GM13977 (cell line): ENCODE measurements at places on chromosomes 4 and X.

DNA sequence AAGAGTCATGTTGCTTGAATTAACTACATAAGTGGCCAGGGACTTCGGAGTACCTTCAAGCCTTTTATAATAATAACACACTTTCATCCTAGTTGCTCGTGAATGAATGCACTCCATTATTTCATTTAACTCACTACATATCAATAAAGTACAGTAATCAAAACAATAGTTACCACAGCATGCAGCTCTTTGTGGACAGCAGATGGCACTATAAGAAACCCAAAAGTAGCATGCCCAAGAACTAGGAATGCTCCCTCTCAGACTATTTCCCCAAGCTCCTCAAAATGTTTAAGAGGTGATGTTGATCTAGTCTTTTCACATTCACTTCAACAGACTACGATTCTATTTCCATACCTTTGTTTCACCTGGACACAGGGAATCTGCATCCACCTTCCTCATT is 500.8 kb upstream of the DIAPH2 start:
- DNase-seq: no peak

DNA sequence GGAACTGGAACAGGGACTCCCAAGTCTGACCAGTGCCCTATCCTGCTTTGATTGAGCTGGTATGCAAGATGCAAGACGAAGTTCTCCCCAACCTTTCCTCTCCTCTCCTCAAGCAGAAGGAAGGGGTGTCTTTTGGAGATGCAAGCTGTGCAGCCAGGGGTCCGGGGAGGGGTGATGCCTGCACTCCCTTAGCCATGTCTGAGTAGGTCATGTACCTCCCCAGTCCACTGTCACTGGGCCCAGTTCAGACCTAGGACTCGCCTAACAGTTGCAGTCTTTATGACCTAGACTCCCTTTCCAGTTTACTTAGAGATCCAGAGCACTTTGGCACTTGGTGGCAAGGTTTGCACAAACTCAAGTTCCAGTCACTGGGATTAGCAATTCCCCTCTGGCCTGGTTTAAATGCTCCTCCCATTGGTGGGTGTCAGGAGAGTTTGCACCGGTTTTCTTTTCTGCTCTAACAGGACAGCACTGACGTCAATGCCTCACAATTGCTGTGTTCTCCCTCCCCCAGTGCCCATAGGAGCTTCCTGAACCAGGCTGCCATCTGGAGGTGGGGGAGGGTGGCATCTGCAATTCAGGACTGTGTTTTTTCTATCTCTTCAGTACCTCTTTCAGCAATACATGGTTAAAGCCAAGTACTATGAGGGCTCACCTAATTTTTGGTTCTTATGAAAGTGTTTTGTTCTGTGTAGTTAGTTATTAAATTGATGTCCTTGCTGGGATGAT is 782.2 kb downstream of the ARAP2 start:
- DNase-seq: no peak

- no peak for DNase-seq
Measured at GRCh38 chr4:74733756-74734155, 60.6 kb downstream of the BTC start.

DNA sequence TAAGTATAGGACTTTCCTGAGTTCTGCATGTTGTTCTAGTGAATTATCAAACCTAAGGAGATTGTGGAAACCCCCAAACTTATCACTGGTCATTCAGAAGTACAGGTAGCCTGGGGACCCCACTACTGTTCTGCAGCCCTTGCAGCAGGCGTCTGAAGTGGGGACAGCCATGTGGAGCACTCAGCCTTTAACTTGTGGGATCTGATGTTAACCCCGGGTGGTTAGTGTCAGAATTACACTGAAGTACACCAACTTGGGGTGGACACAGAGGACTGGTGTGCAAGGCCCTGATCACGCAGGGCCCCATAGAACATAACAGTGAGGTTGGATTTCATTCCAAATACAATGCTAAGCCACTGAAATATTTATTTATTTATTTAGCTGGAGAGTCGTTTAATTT is 103.7 kb downstream of the SCD5 start:
- DNase-seq: no peak

- DNase-seq: no peak
Measured at GRCh38 chr4:36288731-36289426, 7.5 kb downstream of the DTHD1 start.

DNA sequence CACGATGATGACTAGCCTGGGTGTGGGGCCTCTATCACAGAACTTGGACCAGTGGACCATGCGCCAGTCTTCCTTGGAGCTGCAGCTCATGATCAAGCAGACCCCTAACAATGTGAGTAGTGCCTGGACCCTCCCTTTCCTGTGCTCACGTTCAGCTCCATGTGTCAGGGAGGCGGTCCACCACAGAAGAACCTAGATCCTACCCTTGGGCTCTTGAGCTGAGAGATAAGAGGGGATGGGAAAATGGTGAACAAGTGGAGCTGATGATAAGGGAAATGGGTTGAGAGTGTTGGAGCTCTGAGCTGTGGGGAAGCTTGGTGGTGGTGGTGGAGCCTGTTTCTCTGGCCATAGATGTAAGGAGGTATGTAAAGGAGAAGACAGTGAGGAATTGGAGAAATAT is 13.1 kb downstream of the MED12 start:
- DNase-seq: no peak

- no peak for DNase-seq
Measured at GRCh38 chr4:169103966-169104412, 93.9 kb upstream of the CBR4 start.

DNA sequence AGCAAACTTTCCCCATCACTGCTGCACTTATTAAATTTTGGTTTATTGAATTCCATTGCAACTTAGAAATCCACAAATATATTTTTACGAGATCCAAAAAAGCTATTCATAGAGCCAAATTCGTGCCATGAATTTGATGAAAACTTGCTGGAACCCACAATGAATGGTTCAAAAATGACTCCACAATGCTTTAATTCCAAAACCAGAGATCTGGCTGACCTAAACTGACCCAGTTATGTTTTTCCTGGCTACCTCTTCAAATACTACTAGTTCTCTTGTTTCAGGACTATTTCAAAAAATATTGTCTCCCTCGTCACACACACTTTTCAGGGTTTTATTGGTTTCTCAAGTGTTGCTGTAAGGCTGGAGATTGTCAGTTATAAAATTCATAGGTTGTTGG is 474.8 kb downstream of the PDGFC start:
- no peak for DNase-seq

GRCh38 chr4:153521999-153522801 is 56.0 kb downstream of the TMEM131L start:
- DNase-seq: no peak

DNA sequence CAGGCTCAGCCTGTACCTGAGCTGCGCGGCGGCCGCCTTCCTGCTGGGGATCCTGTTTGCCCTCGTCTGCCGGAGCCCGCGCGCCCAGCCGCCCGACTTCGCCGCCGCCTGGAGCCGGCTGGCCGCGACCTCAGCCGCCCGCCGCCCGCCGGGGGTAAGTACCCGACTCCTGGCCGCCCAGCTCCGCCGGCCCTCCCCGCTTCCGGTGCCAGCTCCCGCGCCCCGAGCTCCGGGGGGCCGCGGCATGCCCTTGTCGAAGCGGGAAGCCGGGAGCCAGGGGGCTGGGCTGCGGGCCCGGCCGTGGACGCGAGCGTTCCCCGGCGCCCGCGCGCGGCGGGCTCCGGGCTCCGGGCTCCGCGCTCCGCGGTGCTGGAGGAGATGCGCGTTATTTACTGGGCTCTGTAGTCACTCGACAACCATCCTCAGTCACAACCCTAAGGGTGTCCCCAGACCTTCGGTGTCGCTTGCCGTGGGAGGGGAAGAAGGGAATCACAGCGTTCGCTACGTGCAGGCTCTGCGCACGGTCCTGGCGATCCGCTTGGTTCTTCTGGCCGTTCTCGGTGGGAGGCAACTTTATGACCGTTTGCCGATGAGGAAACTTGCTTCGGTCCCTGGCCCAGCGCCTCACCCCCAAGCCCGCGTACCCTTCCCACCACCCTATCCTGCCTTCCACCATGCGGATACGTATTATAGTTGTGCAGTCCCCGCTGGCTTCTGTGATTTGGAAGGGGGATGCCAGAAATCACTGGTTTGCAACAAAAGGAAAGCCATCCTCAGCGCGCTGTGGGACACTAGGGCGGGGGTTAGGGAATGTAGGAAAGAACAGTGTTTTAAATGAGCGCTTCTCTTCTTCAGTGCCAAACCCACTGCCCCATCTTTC is 944 bp downstream of the SNX25 start:
- DNase-seq: no peak

- DNase-seq: no peak
Measured at GRCh38 chrX:77017093-77017492, 430.1 kb upstream of the FGF16 start.

DNA sequence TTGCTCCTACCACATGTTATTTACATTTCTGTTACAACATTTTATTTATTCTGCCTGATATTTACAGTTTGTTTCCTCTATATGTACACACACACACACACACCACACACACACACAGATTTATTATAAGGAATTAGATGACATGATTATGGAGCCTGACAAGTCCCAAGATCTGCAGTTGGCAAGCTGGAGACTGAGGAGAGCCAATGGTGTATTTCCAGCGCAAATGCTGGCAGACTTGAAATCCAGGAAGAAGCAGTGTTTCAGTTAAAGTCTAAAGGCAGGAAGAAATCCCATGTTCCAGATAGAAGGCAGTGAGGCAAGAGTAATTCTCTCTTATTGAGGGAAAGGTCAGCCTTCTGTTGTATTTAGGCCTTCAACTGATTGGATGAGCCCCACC is 1.8 kb upstream of the KLHL4 start:
- no peak for DNase-seq

- no peak for DNase-seq
Measured at GRCh38 chrX:57211906-57212305, 74.6 kb upstream of the FAAH2 start.

GRCh38 chr4:78735697-78736096 is 40.5 kb upstream of the BMP2K start:
- peak; percentile 23 for DNase-seq

GRCh38 chrX:54540289-54540688 is 10.3 kb downstream of the GNL3L start:
- DNase-seq: no peak

GRCh38 chr4:5693871-5694270 is 14.5 kb downstream of the EVC2 start:
- DNase-seq: no peak

- no peak for DNase-seq
Measured at GRCh38 chrX:37076983-37077382, 68.8 kb downstream of the FAM47C start.

DNA sequence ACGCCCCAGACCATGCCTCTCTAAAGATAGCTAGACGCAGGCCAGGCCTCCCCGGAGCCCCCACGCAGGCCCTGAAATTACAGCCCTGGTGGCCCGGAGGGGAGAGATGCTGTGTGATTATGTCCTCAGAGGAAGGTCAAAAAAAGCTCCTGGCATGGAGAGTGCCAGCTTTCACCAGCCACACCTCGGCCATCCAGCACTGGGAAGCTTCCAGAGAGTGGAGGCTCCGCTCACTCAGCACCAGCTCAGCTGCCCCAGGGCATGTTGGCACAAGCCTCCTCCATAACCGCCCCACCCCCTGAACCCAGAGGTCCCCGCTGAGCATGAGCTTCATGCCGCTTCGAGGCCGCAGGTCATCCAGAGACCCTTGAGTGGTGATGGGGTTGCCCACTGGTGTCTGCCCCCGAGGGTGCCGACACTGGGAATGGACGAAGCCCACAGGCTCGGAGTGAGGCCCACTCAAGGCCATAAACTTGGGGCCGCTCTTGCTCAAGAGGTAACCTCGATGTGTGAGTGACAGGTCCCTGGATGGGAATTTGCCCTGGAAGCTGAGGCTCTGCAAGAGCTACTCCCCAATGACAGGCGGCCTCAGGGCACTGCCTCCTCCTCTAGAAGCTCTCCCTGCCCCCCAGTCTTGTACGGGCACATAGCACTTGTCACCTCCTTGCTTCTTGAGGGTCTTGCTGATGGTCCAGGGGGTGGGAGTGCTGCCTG is 4.4 kb upstream of the BGN start:
- no peak for DNase-seq

DNA sequence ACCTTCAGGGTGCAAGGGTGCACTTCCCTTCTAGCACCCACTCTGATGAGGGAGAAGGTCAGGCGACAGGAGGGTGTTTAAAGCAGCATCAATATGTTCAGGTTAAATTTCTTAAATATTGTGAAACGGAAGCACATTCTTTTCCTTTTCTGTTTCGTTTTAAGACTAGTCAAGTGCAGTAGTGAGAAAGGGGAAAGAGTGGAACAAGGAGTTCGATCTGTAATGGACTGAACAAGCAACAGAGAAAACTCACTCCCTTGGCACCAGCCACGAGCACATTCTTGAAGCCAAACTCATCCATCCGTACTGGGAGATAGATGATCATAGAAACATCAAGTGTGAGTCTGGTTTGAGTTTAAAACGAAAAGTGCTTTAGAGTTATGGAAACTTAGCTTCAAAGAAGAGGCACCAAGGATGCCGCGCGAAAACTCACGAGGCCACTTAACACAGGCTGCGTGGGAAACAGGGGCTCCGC is 815 bp downstream of the FAM53A start:
- peak; percentile 42 for DNase-seq

DNA sequence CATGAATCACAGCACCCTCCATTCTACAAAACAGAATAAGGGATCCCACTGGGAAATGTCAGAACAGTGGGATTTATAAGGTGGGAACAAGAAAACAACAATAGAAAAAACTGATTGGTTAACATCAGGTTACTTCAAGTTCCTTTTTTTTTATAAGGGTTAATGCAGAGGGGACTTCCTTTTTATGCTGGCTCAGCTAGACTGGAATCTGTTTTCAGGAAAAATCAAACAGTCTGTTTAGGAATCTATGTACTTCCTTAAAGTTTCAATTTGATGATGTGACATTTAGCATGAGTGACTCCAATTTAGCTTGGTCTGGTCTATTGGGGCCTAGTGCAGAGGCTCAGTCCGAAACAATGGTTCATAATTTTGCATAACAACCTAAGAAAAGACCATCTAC is 192.9 kb downstream of the ADGRA3 start:
- no peak for DNase-seq

DNA sequence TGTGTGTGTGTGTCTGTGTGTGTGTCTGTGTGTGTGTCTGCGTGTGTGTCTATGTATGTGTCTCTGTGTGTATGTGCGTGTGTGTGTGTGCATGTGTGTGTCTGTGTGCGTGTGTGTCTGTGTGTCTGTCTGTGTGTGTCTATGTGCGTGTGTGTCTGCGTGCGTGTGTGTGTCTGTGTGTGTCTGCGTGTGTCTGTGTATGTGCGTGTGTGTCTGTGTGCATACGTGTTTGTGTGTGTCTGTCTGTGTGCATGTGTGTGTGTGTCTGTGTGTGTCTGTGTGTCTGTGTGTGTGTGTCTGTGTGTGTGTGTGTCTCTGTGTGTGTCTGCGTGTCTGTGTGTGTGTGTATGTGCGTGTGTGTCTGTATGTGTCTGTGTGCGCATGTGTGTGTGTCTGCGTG is 35.6 kb downstream of the SLITRK2 start:
- DNase-seq: no peak

DNA sequence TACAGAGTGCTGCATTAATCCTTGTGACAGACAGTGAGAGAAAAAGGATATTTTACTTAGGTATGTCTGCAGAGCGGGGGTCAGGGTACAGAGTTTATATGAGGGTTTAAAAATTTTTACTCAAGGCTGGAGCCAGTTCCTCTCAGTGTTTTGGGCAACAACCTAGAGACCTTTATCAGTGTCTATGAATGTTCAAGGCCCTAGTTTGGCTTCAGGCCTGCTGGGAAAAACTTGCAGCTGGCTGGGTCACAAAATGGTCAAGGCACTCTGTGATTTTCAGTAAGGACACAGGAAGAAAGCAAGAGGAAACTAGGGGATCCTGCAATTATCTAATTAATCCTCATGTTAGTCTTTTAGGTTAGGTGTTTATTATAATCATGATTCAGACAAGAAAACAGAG is 10.8 kb upstream of the C4orf54 start:
- no peak for DNase-seq
